Sigmoid colon (tissue), 7 donors: ENCODE measurements at places on chromosomes 13 and 19.
A peak's percentile ranks its signal among the peaks of the same experiment; 100 is the strongest.

GRCh38 chr13:105334211-105334610 lies 1201.3 kb downstream of the EFNB2 start:
- H3K4me1 ChIP-seq, result peaks cover 21% of the 10 kb centered on the region
- H3K4me3 ChIP-seq, result no peak overlapping the region
- no peak for DNase-seq
- no peaks in the 10 kb centered on the region for H3K27me3 ChIP-seq

DNA sequence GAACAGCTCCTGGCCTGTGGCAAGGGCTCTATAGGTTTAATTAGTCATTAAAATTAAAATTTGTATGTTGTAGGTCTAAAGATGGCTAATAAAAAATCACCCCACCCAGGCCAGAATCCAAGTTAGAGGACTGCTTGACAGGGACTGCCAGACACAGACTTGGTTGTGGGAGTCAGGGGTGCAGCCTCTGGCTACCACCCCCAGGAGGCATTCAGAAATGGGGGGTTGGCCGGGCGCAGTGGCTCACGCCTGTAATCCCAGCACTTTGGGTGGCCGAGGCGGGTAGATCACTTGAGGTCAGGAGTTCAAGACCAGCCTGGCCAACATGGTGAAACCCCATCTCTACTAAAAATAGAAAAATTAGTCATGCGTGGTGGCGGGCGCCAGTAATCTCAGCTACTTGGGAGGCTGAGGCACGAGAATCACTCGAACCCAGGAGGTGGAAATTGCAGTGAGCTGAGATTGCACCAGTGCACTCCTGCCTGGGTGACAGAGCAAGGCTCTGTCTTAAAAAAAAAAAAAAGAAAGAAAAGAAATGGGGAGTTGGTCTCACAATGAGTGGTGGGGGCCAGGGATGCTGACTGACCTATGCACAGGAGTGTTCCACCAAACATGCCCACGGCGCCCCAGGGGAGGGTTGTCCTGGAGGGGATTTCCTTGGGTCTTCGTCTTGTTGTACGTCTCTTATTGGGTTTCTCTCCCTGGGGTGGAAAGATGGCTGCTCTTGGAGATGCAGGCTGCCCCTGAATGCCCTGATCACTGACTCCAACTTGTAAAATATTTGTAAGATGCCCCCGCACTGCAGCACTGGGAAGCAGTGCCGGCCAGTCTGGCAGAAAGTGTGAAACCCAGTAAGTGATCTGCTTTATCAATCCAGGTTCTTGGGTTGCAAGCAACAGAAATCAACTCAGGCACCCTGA lies 68.8 kb downstream of the SIPA1L3 start:
- no peak overlapping the region for H3K27ac ChIP-seq
- H3K36me3 ChIP-seq, result no peaks in the 10 kb centered on the region
- H3K27me3 ChIP-seq, result no peaks in the 10 kb centered on the region
- peaks cover 3% of the 10 kb centered on the region for H3K4me1 ChIP-seq

GRCh38 chr19:54245936-54246335 lies 3.3 kb upstream of the LILRA6 start:
- no peaks in the 10 kb centered on the region for H3K36me3 ChIP-seq
- H3K4me1 ChIP-seq, result no peaks in the 10 kb centered on the region
- no peak overlapping the region for H3K4me3 ChIP-seq
- no peaks in the 10 kb centered on the region for H3K27me3 ChIP-seq
- H3K27ac ChIP-seq, result no peak overlapping the region

- no peak overlapping the region for H3K27ac ChIP-seq
- no peak overlapping the region for H3K4me3 ChIP-seq
- H3K27me3 ChIP-seq, result no peaks in the 10 kb centered on the region
- no peaks in the 10 kb centered on the region for H3K4me1 ChIP-seq
- DNase-seq, result no peak
Measured at GRCh38 chr19:58265100-58265499, 13.7 kb upstream of the ZNF8 start.

- peaks cover 47% of the 10 kb centered on the region for H3K27me3 ChIP-seq
- H3K4me3 ChIP-seq, result no peak overlapping the region
- no peak overlapping the region for H3K27ac ChIP-seq
- no peaks in the 10 kb centered on the region for H3K36me3 ChIP-seq
- no peaks in the 10 kb centered on the region for H3K4me1 ChIP-seq
Measured at GRCh38 chr19:13588957-13589833, 82.9 kb upstream of the CACNA1A start.

- DNase-seq, result no peak
- H3K4me1 ChIP-seq, result no peaks in the 10 kb centered on the region
- H3K36me3 ChIP-seq, result no peaks in the 10 kb centered on the region
Measured at GRCh38 chr19:51070334-51071094, 5.6 kb upstream of the KLK13 start.

DNA sequence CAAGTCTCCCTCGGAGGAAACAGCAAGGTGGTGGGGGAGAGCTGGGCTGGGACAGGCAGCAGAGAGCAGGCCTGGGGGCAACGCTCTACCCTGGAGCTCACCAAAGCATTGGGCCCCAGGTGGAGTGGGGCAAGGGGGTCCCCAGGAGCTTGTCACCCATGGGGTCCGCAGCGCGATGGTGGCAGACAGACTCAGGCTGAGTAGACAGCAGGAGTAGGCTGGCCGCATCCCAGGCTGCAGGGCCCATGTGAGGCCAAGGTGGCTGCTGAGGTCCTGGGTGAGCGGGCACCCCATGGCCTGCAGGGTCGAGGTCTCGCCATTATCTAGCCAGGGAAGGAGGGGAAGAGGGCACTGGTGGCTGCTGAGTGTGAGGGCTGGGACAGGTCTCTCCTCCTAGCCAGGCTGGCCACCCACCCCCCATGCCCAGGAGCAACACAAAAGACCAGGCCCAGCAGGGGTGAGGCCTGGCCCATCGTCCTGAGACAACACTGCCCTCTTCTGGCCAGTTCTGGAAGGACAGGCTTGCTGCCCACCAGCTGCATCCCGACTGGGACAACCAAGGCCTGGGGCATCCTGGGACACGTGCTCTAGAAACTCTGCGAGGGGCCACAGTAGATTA lies 33.1 kb downstream of the CEBPG start:
- peaks cover 5% of the 10 kb centered on the region for H3K4me1 ChIP-seq
- no peaks in the 10 kb centered on the region for H3K36me3 ChIP-seq
- H3K27ac ChIP-seq, result no peak overlapping the region
- peak; percentile 83 for DNase-seq
- H3K4me3 ChIP-seq, result no peak overlapping the region

GRCh38 chr19:57803594-57804325 lies 11.0 kb downstream of the ZNF552 start:
- H3K27ac ChIP-seq, result peak overlapping the region; percentile 81
- no peak for DNase-seq
- no peaks in the 10 kb centered on the region for H3K27me3 ChIP-seq
- peaks cover 22% of the 10 kb centered on the region for H3K4me1 ChIP-seq
- peaks cover 4% of the 10 kb centered on the region for H3K36me3 ChIP-seq

GRCh38 chr13:98176777-98177608 lies at the start of gene RNF113B:
TSS of gene RNF113B (minus strand) at chr13:98177269. CDS start at chr13:98177236, 33 bp downstream.
- DNase-seq, result no peak
- no peaks in the 10 kb centered on the region for H3K27me3 ChIP-seq
- peaks cover 32% of the 10 kb centered on the region for H3K4me1 ChIP-seq
- no peak within 1 kb of the TSS for H3K27ac ChIP-seq

DNA sequence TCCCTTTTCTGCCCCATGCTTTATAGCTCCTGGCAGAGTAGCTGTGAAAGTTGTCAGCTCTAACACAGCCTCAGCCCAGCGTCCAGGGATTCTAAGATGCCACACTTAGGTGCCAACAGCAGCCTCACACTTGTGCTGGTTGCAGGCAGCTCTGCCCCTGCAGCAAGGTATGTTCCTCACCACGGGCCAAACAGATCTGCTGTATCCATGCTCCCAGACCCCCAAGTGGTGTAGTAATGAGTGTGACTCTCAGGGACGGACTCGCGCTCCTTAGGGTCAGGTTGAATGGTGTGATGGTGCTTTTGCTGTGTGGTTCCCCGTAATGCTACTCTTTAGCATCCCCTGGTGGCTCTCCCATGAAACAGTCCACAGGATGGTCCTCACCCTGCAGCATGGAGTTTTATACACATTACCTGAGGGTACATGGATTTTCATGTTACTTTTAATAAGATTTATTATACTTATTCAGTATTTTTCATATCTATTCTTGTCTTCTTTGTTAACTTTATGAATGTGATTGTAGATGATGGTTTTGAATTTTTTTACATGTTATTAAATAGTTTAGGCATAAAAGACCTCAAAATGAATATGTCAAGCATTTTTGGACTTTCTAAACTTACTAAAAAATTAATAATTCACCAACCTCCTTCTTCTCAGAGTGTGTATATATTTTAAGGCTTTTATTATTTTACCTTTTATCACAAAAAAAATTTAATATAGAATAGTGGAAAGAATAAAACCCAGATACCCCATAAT lies 232.5 kb downstream of the SLC7A1 start:
- DNase-seq, result no peak
- H3K4me3 ChIP-seq, result no peak overlapping the region
- no peak overlapping the region for H3K27ac ChIP-seq

- no peak overlapping the region for H3K27ac ChIP-seq
- no peaks in the 10 kb centered on the region for H3K36me3 ChIP-seq
- no peak overlapping the region for H3K4me3 ChIP-seq
- H3K27me3 ChIP-seq, result no peaks in the 10 kb centered on the region
Measured at GRCh38 chr13:111049791-111050538, 65.1 kb upstream of the ARHGEF7 start.

GRCh38 chr13:68168448-68168847 lies 938.3 kb upstream of the PCDH9 start:
- no peaks in the 10 kb centered on the region for H3K36me3 ChIP-seq
- no peak overlapping the region for H3K4me3 ChIP-seq
- no peaks in the 10 kb centered on the region for H3K4me1 ChIP-seq
- no peaks in the 10 kb centered on the region for H3K27me3 ChIP-seq
- no peak overlapping the region for H3K27ac ChIP-seq

- peaks cover 17% of the 10 kb centered on the region for H3K27me3 ChIP-seq
- peaks cover 6% of the 10 kb centered on the region for H3K4me1 ChIP-seq
- no peak overlapping the region for H3K4me3 ChIP-seq
- no peak for DNase-seq
Measured at GRCh38 chr19:522726-523125, 8.8 kb upstream of the CDC34 start.

DNA sequence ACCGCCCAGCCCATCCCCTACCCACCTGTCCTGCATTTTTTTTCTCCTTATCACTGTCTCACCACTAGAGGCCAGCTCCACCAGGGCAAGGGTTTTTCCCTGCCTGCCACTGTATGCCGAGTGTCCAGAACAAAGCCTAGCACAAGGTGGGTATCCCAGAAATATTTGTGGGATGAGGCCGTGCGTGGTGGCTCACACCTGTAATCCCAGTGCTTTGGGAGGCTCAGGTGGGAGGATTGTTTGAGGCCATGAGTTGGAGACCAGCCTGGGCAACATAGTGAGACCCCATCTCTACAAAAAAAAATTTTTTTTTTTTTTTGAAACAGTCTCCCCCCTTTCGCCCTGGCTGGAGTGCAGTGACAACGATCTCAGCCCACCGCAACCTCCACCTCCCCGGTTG lies 2.9 kb upstream of the MRI1 start:
- no peak overlapping the region for H3K4me3 ChIP-seq
- peaks cover 15% of the 10 kb centered on the region for H3K4me1 ChIP-seq
- no peaks in the 10 kb centered on the region for H3K27me3 ChIP-seq
- DNase-seq, result no peak

DNA sequence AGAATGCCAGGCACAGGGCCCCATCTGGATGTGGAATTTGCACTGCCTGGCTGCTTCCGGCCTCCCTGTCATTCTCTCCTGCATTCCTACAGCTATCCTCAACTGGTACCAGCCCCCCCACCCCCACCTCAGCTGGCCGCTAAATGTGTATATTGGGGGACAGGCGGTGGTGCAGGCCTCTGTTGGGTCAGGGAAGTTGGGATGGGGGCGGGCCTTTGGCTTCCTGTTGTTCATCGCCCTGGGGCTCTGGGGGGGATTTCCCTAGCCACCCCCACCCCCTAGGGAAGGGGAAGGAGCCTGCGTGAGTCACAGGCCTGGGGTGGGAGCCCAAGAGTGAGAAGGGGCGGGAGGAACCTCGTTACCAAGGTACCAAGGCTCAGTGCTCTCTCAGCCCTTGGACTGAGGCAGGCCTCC lies 10.6 kb downstream of the POU2F2 start:
- H3K27me3 ChIP-seq, result peaks cover 12% of the 10 kb centered on the region
- no peaks in the 10 kb centered on the region for H3K36me3 ChIP-seq
- no peaks in the 10 kb centered on the region for H3K4me1 ChIP-seq
- DNase-seq, result no peak

DNA sequence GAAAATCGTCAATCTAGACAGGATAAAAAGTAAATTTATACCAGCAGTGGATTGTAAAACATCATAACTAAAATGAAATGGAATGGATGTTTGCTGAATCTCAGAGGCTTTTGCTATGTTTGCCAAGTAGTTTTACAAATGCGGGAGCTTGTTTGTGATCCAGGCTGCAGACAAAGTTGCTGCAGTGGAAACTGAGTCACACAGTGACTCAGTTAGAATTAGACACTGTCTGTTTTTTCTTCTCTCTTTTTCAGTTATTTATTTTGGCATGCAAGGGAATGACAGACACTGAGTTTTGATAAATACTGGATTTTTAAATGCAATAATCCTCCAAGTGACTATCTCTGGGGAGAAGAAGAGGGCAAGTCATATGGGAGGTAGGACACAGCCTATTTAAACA lies 4.6 kb upstream of the PNMA8A start:
- no peak for DNase-seq
- H3K4me1 ChIP-seq, result no peaks in the 10 kb centered on the region
- no peak overlapping the region for H3K4me3 ChIP-seq
- no peaks in the 10 kb centered on the region for H3K36me3 ChIP-seq
- no peaks in the 10 kb centered on the region for H3K27me3 ChIP-seq

DNA sequence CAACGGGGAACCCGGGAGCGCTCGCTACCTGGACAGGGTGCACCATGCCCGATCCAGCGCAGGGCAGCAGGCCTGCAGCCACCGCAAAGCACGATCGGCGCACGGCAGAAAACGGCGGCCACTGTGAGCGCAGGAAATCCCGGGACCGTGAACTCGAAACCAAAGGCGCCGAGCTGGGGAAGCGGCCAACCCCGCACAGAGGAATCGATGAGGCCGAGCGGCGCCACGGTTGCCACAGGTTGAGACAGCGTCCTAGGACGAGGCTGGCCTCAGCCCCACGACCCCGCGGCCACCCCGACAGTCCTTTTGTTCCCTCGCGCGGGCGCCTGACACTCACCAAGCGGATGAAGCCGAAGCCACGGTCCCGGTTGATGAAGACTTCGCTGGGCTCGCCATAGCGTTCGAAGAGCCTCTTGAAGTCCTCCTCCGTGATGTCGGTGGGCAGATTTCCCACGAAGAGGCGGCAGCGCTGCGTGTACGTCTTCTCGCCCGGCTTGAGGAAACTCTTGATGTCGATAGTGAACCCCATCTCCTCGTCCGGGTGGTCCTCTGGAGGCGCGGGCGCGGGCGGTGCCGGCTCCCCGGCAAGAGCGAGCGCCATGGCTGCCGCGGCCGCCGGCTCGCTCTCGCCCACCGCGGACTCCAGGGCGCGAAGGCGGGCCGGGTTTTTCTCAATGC lies 557 bp downstream of the PSPC1 start:
- DNase-seq, result peak; percentile 81
- H3K27ac ChIP-seq, result peak overlapping the region; percentile 95
- H3K4me1 ChIP-seq, result no peaks in the 10 kb centered on the region
- peak overlapping the region; percentile 83 for H3K4me3 ChIP-seq
- no peaks in the 10 kb centered on the region for H3K36me3 ChIP-seq
- H3K27me3 ChIP-seq, result no peaks in the 10 kb centered on the region

- no peaks in the 10 kb centered on the region for H3K27me3 ChIP-seq
- DNase-seq, result no peak
- H3K4me1 ChIP-seq, result peaks cover 6% of the 10 kb centered on the region
- peak overlapping the region; percentile 96 for H3K27ac ChIP-seq
- H3K36me3 ChIP-seq, result no peaks in the 10 kb centered on the region
- peak overlapping the region; percentile 66 for H3K4me3 ChIP-seq
Measured at GRCh38 chr13:24921881-24922280, 157.9 kb downstream of the RNF17 start.

GRCh38 chr13:50192272-50192813 lies 177.1 kb downstream of the KCNRG start:
- H3K36me3 ChIP-seq, result no peaks in the 10 kb centered on the region
- no peak overlapping the region for H3K4me3 ChIP-seq
- no peaks in the 10 kb centered on the region for H3K4me1 ChIP-seq
